ENCODE measurements at places on chromosomes 5 and 9. TPM values are rescaled to one million over a fixed set of nuclear protein-coding genes. Genes with fewer than 3 reads are reported as not detected.

The IL4 gene
- not detected for polyA plus RNA-seq

The GIN1 gene
- polyA plus RNA-seq: 7.2 TPM

The PRRC2B gene
- polyA plus RNA-seq: 61.5 TPM

The RNF183 gene
- polyA plus RNA-seq: 1.7 TPM

- no peak for DNase-seq
Measured at GRCh38 chr5:172546196-172546595, 91.9 kb upstream of the SH3PXD2B start.

GRCh38 chr5:177468685-177469628, 4.5 kb downstream of the DBN1 start:
- DNase-seq: no peak

DNA sequence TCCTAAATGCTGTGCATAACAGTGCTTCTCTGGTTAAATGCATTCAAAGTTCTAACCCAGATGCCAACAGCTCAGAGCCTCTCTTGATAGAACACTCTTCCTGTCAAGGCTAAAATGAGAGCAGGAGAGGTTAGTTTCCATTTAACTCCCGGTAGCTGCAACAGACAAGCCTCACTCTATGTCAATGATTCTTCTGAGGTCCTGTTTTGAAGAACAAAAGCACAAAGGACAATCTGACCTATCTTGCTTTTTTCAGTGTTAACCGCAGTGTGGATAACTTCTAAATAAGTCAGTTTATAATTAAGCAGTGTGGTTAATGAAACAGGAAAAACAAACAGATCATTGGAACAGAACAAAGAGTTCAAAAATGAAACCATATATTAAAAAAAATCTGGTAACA, 80.7 kb downstream of the ANKRD55 start:
- peak; percentile 56 for DNase-seq

- DNase-seq: no peak
Measured at GRCh38 chr5:97778451-97778850, 595.4 kb upstream of the RIOK2 start.

DNA sequence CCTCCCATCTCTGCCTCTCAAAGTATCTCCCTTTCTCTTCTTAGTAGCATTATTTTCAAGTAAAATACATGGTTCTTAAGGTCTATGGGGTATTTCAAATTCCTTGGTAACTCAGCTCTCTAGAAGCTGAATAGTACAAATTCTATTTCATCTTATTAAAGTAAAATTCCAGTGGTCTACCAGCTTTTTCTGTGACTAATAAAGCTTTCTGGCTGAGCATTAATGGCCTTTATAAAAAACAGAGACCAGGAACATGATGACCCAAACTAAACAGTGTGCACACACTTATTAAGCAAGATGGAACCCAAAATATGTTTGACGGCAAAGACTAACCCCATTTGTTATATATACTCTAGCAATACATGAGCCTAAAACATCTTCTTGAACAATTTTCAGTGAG, 142.6 kb downstream of the OR2K2 start:
- no peak for DNase-seq

- no peak for DNase-seq
Measured at GRCh38 chr5:55568654-55569512, 34.1 kb upstream of the PLPP1 start.

GRCh38 chr5:82673057-82673809, 395.1 kb upstream of the RPS23 start:
- no peak for DNase-seq

GRCh38 chr5:36755920-36756488, 120.6 kb upstream of the NIPBL start:
- DNase-seq: peak; percentile 38
